ENCODE measurements at places on chromosomes 7 and 10.

DNA sequence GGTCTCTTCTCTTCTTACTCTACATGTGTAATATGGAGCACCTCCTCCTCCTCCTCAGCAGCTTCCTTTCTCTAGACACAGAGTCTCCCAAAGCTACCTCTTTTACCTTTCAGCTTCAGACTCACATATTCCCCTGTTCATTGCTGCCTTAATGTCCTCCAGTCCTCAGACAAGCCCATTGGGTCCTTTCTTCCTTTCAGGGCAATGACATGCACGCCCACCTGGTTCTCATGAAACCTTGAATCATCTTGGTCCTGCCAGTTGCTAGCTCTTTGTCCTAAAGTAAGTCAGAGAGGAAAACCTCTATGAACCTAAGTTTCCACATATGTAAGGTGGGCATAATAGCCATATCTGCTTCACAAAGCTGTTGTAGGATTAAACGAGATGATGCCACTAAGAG is 227.0 kb downstream of the RPS24 start:
- no peak for DNase-seq

DNA sequence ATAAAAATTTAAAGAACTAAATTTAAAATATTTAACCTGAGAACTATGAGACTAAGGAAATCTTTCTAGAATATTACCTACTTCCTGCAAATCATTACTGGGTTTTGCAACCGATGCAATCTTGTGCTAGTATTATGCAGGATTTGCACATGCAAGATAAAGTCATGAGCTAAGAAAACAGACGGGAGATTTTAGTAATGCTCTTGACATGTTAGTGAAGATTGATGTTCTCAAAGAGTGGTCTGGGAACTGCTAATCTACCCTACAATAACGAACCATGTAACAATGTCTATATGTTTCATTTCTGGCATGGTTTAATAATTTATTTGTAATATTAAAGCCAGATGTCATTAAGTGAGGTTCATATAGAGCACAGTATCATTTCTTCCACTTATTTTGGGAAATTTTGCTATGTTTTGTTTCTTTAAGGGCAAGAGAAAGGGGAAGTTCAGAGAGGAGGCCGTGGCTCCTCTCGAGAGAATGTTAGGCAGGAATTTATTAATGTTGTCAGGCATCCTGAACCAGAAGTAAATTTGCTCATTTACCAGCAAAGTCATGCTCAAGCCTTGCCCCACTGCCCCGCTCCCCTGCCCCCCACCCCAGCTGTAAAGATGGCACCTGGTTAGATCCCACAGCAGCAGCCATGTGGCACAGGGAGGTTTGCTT is 22.8 kb downstream of the LRRC17 start:
- DNase-seq, result no peak

DNA sequence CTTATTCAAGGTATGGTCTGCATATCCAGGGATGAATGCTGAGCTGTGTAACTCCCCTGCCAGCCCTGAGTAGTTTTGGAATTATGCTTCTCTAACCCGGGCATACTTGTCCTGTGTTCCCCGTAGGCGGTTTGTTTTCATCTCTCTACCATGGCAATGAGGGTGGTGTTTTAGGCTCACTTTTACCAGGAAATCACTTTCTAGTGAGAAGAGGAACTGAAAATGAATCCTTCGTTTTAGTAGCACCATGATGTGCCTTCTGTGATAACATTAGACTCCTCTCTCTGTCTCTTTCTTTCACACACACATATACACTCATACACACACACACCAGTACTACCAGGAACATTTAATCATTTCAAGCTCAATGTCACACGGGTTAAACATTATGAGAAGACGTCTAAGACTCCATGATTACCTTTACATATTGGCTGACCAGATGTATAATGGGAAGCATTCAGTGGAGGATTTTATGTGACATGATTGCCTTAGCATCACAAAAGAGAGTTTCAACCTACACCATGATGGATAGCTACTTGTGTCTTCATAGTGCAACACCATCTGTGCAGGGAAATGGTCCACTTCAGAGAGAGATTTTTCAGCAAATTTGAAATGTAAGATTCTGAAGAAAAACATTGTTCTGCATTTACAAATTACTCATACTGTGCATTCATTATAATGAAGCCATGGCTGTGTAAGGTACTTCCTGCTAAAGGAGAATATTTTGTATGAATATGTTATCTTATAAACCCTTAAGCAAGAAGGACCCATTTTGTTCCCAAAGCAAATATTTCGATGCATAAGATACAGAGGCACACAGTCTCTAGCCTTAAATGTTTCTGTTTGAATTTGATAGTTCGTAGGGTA is 31.0 kb upstream of the PFKP start:
- DNase-seq, result peak; percentile 17

DNA sequence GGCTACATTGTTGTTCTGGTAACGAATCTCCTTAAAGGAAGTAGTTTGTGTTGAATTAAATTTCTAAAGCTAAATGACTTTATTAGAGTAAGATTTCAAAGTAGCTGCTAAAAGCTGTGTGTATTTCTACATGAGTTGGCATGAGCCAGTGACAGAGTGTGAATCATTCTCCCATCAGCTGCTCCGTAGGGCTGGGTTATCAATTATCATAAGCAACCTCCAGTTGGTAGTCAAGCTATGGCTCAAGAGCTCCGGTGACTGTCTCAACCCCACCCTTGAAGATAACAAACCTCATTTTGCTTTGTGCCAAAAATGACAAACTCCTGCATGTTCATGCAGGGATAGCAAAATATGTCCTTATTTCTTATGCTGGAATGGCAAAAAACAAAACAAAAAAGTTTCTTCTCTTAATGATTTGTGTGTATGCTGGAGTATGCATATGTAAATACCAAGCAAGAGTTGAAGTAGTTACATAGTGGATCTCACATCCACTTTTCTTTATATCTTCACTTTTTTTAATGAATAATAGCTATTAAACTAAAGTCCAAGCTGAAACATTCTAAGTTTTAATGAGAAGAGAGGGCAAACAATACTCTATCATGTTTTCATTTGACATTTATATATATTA is 249.4 kb downstream of the CACNA2D1 start:
- DNase-seq, result no peak

DNA sequence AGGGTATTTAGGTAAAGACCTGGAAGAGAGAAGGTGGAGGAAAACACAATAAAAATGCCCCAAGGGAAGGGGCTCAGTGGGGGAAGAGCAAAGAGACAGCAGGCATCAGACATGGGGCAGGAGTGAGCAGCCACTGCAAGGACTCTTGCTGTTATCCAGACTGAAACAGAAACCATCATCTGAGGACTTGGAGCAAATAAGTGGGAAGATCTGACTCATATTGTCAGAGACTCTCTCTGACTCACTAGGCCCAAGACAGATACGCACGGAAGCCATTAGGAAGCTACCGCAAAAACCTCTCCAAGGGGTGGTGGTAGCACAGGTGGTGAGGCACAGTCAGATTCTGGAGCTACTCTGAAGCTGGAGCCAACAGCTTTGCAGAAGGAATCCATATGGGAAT is 110.7 kb downstream of the RNF32 start:
- DNase-seq, result no peak

DNA sequence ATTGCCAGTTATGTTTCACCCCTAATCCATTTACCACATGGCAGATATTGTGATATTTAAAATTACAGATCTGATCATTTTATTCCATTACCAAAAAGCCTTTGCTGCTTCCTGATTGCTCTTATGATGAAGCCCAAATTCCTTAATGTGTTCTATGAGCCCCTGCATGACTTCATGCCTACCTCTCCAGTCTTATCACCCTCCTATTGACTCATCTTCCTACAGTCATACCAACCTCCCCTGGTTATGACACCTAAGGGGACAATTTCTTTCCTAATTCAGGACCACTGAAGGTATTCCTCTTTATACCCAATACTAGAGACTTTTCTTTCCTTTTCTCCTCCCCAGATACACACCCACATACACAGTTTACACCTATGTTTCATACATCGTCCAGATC is 36.0 kb downstream of the TES start:
- no peak for DNase-seq

DNA sequence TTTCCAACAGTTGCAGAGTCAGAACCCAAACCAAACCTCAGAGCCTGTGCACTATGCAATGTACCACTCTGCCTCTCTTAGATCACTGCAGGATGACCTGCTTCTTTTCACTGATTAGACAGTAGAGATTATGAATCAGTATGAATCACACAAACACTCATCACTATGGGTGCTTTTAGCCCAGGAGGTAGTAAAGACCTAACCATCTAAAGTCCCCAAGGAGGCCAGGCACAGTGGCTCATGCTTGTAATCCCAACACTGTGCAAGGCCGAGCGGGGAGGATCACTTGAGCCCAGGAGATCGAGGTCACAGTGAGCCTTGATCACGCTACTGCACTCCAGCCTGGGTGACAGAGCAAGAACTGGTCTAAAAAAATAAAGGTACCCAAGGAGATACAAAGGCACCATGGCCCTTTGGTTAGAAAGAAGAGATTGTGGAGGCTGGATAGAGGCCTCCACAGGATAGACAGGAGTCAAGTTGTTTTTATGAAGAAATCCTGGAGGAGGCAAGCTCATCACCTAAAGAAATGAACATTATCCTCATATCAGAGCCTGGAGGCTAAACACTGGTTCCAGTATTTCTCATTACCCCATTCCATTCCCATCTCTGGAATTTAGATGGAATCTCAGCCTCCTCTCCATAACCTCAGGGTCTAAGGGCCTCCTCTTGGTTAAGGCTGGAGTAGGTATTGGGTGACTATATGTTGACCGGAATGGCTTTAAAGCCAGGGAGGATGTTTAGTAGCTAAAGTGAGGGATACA is 12.9 kb downstream of the SEC31B start:
- DNase-seq, result no peak

- no peak for DNase-seq
Observed at GRCh38 chr10:86663576-86664339, 4.6 kb upstream of the LDB3 start.

DNA sequence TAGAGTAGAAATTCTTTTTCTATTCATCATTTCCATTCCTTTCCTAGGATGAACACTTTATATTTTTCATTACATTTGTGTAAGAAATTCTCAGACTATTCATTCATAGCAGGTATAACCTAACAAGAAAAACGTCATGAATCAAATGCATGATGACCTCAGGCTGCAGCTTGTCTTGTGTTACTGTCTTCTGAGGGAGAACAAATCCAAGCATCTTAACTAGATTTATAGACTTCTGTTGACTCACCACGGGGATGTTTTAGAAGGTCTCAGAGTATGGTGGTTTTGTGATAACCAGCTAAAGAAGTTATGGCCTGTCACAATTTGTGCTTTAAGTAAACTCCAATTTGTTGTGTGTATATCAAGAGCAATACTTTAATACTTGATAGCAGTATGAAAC is 102.7 kb downstream of the ANKRD7 start:
- no peak for DNase-seq

DNA sequence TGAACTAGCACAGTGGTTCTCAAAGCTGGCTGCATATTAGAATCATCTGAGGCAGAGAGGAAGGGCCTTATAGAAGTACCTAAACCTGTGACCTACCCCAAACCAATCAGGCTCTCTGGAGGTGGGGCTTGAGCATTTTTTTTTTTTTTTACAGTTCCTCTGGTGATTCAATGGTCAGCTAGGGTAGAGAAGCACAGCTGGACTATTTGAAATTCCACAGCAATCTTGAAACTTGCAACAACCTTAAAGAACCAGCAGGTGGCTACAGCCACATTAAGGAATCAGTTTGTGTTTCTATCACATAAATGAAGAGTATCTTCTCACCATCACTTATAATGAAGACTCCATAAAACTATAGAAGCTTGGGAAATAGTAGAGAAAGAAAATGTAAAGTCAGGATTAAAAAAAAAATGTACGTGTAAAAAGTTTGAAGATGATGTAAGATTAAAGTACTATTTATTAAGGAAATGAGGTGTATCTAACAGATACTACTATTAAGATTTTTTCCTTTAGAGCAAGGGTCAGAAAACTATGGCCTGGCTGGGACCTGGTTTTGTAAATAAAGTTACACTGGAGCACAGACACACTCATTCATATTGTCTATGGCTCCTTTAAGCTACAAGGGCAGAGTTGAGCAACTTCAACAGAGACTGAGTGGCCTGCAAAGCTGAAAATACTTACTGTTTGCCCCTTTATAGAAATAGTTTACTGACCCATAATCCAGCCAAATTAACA is 3.8 kb downstream of the RTKN2 start:
- DNase-seq, result peak; percentile 30

DNA sequence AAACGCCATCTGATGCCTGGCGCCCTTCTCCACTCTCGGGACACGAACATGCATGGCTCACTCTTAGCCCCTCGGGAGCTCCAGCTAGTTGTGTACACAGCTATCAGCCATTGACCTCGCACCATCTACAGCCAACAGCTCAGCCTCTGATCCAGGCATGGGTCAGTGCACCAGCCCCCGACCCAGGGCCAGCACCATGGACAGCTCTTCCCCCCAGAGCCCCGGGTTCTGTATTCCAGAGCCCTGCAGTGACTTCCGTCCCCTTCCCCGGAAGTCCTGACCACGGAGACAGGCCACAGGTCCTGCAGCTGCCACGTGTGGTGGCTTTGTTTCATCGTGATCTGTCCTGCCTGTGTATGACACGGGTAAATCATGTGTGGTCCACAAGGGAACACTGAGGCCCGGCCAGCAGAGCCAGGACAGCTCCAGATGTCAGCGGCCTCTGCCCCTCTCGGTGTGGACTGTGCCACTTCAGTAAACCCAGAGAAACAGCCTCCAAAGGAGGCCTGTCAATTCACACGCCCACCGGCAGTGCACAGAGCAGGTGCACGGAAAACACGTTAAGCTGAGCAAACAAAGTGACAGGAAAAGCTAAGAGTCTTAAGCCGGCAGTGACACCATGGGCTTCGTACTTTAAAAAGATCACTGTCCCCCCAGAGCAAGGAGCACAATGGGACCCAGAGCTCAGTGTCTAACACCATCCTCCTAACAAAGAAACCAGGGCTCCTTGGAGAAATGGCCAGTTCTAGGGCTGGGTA is 13.0 kb downstream of the STK32C start:
- DNase-seq, result no peak

GRCh38 chr10:119754936-119755335 is 29.1 kb downstream of the INPP5F start:
- DNase-seq, result no peak

DNA sequence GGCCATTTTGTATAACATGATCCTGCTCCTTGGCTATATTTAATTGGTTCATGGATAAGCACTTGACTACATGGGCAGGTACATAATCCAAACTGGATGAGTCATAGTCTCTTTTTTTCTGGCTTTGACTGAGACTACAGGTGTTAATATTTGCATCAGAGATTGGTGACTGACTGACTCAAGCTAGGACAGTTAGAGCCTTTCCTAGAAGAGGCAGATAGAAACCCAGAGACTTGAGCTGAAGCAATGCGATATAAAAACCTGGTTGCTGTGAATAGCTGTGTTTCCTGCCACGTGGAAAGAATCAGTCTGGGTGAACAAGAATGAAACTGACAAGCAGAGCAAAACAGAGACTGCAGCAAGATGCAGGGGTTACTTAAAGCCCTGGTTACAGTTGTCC is 81.0 kb downstream of the SAMD9 start:
- DNase-seq, result peak; percentile 2

- no peak for DNase-seq
Observed at GRCh38 chr10:129089341-129089740, 377.7 kb upstream of the MGMT start.

- no peak for DNase-seq
Observed at GRCh38 chr10:116237970-116238369, 35.0 kb downstream of the GFRA1 start.

Data from CD4-positive, alpha-beta T cell treated with Interleukin-17A for 1 hour (primary cell).